ENCODE measurements at places on chromosomes 5 and 9.

DNA sequence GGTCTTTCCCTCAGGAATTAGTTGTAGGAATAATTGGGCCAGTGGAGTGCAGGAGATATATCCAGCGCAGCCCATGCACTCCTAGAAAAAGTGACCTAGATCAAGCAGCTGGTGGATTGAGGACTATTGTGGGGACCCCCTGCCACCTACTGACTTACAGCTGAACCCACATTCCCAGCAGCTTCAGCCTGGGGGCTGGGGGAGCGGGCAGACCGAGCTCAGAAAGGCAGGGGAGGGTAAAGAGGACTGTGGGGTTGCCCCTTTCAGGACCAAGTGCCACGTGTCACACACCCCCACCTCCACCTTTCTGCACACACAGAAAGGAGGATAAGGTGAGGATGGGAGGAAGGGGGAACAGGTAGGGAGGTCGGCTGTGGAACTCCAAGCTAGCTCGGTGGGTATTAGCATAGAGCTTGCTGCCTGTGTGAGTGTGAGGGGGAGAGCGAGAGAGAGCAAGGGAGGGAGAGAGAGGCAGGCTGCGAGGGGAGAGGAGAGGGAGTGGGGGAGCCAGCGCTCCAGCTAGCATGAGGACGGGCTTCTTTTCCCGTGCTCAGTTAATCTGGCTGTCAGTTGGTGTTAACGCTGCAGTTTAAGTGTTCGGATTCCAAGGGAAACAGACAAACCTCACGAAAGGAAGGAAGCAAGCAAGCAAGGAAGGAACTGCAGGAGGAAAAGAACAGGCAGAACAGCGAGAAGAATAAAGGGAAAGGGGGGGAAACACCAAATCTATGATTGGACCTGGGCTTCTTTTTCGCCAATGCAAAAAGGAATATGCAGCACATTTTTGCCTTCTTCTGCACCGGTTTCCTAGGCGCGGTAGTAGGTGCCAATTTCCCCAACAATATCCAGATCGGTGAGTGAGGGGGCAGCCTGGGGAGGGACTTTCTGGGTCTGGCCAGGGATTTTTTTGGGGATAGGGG, at the start of gene GRIA1:
TSS of gene GRIA1 (plus strand) at position 553 of the 920 bp plus-strand sequence.
- no peak for DNase-seq

DNA sequence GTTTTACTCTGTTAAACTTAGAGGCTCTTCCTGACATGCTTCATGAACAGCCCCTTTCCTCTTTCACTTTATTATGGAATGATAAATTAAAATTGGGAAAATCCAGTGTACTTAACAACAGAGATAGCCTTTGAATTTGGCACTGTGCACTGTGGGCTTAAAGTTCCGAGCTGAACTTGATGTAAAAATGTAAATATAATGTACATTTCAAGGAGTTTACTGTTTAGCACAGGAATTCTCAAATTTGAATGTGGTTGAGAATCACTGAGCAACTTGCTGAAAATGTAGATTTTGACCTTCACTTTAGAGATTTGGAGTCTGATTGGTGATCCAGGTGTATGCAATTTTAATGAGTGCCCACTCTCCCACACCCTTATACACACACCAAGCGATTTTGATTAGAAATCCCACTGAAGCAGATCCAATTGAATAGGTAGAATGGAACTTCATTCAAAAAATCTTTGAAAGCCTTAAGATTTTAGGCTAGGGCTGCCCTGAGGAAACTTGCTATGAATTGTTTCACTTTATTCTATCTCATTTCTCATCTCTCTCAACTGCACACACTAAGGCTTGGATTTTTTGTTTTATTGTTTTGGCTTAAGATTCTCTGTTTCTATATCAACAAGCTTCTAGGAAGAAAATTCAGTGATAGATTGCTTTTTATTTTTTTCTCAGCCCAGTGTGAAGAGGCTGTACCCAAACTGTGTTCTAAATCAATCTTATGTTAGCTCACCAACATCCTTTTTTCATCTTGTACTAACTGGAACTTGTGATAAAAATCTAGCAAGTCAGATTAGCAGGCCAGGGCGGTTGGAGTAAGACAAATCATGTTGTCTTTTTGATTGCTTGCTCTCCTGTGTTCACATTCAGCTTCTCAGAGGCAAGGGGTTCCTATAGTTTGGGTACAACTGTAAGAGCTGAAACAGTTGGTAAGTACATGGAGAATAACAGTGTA, 22.9 kb downstream of the NUDT12 start:
- DNase-seq: no peak

- no peak for DNase-seq
Measured at GRCh38 chr9:100554935-100555401, 22.9 kb upstream of the CAVIN4 start.

GRCh38 chr5:178328826-178329730, 96.5 kb upstream of the PHYKPL start:
- DNase-seq: no peak

DNA sequence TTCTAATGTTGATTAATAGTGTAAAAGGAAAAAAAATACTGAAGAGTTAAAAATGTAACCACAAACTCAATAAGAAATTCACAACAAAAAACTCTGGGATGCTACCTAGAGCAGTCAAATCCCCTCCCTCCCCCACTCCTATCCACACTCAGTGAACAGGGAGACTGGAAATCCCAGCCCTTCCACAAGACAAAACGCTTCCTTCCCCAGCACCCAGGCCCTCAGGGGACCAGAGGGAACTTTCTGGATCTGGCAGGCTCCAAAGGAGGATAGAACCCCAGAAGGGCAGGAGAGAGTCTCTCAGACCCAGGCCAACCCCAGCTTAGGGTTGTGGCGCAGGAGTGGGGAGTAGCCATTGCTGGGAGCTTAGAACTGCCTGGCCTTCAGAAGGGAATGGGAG, 55.0 kb downstream of the DCP2 start:
- no peak for DNase-seq

DNA sequence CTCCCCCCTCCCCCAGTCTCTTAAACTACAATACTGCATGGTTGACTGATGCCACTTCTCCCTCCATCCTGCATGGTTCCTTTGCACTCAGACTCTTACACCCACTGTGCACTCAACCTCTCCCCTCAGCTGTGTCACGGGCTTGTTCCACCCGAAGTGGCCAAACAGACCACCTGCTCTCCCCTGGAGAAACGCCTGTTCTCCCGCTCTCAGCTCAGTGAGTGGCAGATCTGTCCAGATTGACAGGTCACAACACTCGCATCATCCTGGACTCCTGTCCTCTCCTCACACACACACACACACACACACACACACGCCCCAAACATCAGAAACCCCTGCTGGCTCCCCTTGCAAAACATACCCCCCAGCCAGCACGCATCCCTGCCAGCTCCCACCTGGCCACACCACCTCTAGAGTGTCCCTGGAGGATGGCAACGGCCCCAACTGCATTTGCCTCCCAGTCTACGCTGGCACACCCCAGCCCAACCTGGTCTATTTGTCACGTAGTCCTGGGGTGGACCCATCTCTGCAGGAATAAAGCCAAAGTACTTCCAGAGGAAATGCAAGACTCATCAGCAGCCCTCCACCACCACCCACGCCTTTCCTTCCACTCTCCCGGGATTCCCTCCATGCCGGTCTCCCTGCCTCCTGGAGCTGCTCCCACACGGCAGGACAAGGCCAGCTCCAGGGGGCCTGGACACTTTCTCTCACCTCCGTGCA, 2.9 kb downstream of the OR2V1 start:
- DNase-seq: no peak

DNA sequence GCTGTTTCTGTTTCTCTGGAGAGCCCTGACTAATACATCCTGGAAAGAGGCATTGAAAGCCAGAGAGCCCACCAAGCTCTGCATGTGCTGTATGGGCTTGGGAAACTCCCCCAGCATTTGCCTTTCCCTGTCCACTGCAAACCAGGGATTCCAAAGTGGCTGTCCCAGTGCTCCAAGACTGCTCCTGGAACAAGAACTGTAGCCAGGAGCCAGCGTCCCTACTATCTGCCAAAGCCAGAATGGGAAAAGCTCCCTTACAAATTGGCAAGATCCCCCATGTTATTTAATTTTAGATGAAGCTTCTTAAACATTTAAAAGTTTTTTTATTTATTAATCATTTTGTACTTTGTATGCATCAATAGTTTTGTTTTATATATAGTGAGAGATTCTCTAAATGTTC, 263.2 kb downstream of the GABRB2 start:
- DNase-seq: no peak

DNA sequence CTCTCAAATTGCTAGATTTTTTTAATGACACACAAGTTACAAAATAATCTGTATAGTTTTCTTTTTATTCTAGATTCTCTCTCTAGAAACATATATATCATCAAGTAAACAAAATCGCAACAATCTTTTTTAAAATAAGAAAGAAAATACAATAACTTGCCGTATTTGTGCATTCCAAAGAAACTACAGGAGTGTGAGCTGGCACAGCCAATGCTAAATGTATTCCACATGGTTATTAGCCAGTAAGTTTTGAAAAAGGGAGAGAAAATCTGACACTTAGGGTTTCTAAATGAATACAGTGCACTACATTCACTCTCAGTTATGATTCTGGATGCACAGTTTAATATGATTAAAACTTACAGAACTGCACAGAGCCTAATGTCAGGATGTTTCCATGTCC, 117.9 kb downstream of the BNC2 start:
- DNase-seq: no peak

- no peak for DNase-seq
Measured at GRCh38 chr9:109256336-109256735, 64.5 kb downstream of the EPB41L4B start.

- DNase-seq: no peak
Measured at GRCh38 chr9:88777498-88778312, 213.6 kb upstream of the S1PR3 start.

DNA sequence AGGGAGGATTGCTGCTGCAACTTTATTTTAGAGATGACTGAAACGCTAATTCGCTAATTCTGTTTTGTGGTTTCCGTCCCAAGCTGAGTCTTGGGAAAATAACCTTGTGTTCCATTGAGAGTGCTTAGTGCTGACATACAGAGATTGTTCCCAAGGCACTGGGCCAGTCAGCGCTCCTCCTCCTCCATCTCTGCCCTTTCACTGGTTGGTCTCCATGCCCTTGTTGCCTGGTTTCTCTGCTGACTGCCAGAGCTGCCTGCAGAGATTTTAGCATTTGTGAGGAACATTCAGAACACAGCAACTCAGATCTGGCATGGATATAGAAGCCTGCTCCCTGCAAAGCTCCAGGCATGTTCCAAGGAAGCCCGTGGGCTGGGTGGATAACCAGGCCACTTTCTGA, 126.0 kb upstream of the IRX2 start:
- DNase-seq: no peak

DNA sequence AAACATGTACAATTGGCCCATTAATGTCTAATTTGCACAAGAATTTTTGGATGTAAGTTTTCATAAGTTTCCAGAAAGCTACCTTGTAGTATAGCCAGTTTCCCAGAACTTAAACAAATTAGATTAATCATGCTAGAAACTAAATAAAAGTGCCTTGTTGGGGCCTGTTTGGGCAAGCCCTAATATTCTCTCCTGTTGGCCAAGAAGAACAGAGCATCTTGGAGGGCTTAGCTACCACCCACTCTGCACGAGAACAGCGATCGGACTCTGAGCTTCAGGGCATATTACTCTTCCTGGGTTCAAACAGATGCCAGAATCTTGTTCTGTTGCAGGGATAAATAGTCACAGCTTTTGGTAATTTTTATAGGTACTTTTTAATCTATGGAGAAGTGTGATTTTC, 88.2 kb downstream of the GAS1 start:
- no peak for DNase-seq

- no peak for DNase-seq
Measured at GRCh38 chr9:79801459-79801858, 229.7 kb downstream of the TLE4 start.

GRCh38 chr5:129718471-129719090, 29.3 kb upstream of the MINAR2 start:
- no peak for DNase-seq

DNA sequence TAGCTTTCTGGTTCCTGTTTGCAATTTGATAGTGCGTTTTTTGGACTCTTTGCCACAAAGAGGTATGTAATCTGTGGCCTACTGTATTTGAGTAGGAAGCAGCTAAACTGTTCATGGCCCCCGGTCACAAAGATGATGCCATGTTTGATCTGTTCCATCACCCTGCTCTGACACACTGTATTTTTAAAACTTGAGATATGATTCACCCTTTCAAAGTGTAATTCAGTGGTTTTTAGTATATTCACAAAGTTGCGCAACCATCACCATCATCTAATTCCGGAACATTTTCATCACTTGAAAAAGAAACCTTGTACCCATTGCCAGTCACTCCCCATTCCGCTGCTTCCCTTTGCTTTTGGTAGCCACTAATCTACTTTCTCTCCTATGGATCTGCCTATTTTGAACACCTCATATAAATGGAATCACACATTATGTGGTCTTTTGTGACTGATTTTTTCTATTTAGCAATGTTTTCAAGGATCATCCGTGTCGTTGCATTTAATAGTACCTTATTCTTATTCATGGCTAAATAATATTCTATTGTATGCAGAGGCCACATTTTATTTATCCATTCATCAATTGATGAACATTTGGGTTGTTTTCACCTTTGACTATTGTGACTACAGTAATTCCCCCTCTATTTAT, 141.6 kb downstream of the NR3C1 start:
- DNase-seq: no peak

DNA sequence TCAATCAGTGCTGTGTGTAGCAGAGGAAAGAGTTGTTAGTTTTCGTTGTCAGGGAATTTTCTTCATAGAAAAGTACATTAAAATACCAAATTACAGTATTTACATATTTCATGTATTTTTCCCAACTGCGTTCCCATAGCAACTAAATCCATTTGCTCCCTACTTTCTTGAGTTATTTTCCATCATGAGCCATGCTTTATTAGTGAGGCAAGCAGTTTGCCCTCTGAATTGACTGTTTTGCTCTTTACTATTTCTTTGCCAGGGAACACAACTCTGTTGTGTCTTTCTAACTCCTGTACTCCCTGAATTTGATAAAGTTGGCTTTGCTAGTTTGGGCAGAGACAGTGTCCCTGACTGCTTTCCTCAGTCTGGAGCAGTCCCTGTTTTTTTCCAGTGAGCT, 276.2 kb upstream of the SLC30A5 start:
- DNase-seq: no peak

- DNase-seq: no peak
Measured at GRCh38 chr9:21970800-21971640, 23.2 kb downstream of the CDKN2A start.

GRCh38 chr5:140038373-140038957, 4.6 kb downstream of the NRG2 start:
- no peak for DNase-seq
